ENCODE measurements at places on chromosomes 6 and 20.
A peak's percentile ranks its signal among the peaks of the same experiment; 100 is the strongest.

DNA sequence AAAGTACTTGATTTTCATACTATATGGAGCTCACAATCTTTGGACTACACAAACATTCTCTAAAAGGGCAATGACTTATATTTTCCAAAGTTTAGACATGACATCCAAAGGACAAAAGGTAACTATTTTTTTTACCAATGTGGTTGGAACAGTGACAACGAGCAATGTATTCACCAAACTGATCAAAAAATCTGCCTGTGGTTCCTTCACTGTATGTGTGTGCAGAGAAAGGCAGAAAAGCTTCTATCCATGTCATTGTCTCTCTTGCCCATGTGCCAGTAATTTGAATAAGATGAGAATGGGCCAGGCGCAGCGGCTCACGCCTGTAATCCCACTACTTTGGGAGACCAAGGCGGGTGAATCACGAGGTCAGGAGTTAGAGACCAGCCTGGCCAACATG is 25.5 kb downstream of the MCUR1 start:
- no peak for DNase-seq

DNA sequence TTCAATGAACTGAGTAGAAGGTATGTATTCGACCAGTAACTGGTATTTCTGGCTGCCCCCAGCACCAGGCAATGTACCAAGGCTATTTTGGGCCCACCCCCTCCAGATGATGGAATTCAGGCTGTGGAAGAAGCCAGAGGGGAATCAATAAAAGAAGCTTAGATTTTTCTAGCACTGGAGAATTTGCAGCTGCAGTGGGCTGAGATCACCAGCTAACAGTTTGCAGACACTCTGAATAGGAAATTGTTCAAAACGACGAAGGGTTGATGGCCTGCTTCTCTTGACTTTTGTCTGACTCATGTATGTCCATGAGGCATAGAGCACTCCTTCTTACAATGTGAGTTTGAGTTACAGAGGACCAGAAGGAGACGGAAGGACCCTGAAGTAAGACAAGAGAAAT is 32.4 kb upstream of the FBXO9 start:
- DNase-seq = no peak

GRCh38 chr20:19995220-19995863 is 21.8 kb upstream of the NAA20 start:
- peak; percentile 12 for DNase-seq

DNA sequence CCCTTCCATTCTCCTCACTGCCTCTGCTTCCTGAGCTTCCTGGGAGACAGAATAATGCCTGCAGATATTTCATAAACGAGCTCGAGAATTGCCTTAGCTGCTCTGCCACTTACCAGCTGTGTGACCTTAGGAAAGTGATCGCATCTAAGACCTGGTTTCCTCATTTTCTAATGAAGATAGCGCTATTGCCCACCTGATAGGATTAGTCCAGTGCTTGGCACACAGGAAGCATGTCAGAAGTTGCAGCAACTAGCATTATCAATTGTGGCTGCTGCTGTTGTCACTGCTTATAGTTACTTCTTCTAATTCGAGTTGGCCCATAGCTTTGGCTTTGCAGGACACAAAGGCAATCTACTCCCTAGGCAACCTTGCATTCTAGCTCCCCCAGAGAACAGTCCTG is 305.5 kb upstream of the SGK1 start:
- no peak for DNase-seq

- DNase-seq = no peak
Measured at GRCh38 chr6:57262901-57263694, 41.0 kb upstream of the RAB23 start.

GRCh38 chr20:5090191-5090590 is 29.6 kb downstream of the PCNA start:
- DNase-seq = no peak

GRCh38 chr6:127102299-127102698 is 16.2 kb upstream of the RSPO3 start:
- no peak for DNase-seq

- DNase-seq = no peak
Measured at GRCh38 chr20:62887152-62887859, 25.7 kb upstream of the TCFL5 start.

DNA sequence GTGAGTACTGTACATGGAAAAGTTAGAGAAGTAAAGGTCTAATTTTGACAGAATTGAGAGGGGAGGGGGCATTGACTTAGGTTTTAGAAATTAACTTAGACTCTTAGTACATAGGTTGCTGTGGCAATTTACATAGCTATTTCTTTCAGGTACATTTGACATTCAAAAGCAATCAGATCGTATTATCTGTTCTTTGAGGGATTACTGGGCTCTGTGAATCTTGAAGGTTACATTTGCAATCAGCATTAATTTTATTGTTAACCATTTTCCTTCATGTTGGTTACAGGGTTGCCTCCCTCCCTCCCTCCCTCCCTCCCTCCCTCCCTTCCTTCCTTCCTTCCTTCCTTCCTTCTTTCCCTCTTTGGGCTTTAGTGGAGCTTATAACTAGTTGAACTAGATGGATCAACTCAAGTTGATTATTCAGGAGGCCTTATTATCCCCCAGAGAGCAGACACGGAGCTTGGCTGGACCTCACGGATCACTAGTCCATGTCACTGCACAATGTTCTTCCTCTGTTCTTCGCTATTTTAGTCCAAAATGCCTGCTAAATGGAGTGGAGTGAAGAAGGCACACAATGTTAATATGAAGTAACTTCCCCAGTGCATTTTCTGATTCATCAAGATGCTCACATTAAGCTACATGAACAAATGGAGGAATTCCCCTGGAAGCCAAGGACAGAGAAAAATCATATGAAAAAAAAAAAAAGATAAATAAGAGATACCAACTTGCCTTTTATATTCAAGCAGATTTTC is 87.8 kb downstream of the PLCB4 start:
- DNase-seq = no peak

GRCh38 chr20:8903655-8904605 is 165.0 kb upstream of the PLCB4 start:
- no peak for DNase-seq

GRCh38 chr6:28974505-28974904 is 30.6 kb downstream of the ZNF311 start:
- DNase-seq = no peak

DNA sequence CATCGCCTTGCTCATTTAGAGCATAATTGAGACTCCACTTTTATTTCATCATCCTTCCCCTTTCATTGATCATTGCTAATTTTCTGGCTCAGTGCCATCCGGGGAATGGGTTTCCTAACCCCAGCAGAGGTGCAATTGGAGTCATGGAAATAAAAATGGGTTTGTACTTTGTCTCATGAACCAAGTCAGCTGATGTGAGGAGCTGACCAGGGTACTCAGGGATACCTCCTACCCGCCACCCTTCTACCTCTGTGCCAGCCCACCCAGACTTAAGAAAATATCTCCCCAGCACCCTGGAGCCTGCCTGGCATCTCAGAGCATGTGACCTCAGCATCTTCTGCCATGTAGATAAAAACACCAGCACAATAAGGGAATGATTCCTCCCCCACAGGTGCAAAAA is 59.1 kb upstream of the MAFB start:
- DNase-seq = no peak

GRCh38 chr6:167533851-167534250 is 209.0 kb downstream of the TTLL2 start:
- DNase-seq = no peak

DNA sequence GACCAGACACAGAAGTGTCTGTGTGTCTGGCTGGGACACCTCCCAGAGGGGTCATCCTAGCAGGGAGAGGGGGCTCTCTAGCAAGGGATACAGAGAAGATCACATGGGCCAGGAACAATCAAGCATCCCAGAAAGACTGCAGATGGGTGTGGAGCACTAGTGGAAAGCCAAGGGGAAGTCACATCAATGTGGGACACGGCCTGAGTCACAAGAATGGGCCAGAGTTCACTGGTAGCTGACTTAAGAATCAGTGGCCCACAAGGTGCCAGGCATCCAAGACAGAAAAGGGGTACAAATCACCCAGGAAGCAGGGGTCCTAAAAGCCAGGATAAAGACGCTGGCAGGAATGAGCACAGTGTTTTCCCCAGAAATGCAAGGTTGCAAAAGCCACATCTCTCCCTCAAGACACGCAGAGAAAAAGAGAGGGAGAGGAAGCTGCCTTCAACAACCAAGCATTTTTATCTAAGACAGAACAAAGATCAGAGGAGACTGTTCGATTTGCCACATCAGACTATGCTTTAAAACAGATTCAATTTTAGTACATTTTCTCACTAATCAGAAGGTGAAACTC is 113.6 kb upstream of the DST start:
- DNase-seq = no peak

- no peak for DNase-seq
Measured at GRCh38 chr20:39660965-39661364, 698.8 kb downstream of the DHX35 start.

GRCh38 chr20:32678948-32679347 is 5.2 kb upstream of the C20orf203 start:
- DNase-seq = no peak

GRCh38 chr6:70072540-70073179 is 206.3 kb downstream of the COL19A1 start:
- DNase-seq = no peak

DNA sequence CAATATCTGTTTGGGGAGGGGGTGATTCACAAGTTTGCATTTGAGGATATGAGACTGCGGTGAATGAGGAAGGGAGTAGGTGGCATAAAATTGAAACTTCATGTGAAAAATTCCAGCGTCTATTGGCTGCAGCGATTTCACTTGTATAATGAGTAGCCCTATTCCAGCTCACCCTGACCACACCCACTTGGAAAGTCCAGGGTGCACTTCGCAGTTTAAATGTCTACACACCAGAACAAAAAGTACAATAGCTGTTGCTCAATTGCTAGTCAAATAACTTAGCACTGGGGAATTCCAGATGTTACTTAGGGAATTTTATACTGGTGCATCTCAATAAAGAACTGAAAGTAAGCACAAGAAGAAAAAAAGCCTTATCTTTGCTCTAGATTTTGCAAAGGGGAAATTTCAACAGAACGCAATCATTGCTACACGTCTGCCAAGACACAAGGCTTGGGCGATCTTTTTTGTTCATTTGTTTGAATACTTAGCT is 6.3 kb downstream of the TNFAIP3 start:
- no peak for DNase-seq

GRCh38 chr20:57091748-57092111 is 174.7 kb downstream of the BMP7 start:
- DNase-seq = no peak

DNA sequence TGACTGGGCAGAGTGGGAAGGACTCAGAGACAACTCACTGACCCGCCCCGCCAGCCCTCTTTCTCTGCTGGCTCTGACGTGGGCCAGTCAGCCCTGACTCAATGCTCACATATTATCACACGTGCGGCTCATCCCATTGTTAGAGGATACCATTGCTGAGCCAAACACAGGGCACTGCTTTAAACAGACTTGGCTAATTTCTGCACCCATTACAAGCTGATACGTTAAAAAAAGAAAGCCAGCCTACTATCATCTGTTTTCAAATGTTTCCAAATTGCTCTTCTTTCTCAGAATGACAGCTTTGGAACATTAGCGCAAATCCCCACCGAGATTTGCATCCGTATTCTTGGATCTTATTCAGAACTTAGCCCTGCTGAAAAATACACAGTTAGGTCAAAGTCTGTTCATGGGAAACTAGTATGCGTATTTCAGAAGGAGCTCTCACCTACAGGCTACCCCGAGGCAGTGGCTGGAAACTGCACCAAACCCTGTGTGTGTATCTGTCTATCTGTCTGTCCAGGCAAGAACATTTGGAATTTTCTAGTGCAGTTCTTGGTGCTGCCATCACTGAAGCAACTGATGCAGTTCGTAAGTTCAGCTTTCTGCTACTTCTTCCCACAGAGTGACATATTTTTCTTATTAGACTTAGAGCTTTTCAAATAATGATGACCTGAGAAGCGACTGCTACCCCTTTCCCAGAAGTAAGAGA is 32.8 kb downstream of the RAMACL start:
- DNase-seq = no peak

DNA sequence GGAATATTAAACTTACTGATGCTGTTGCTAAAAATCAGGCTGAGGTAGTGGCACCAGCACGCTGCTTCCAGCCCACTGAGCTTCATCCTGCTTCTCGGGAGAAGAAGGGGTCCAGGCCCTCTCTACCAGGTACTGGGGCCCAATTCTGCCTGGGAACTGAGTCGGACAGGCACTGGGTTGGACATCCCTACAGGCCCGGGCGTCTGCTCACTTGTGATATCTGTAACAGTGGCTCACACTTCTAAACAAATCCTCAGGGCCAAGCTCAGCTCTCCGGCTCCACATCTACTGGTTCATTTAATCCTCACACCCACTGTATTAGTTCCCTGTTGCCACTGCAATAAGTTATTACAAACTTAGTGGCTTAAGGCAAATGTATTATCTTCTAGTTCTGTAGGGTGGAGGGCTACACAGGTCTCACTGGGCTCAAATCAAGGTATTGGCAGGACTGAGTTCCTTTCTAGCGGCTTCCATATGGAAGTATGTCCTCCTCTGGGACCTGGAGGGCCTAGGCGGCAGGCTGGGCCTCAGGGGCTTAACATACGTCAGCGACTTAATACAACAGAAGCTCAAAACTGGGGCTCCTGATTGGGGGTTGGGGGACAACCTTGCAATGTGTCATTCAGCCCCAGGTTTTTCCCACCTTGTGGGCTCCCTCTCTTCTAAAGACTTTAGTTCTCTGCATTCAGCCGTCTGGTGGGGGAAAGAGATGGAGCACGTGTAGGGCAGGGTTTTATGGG is 1.6 kb upstream of the KCNK15 start:
- DNase-seq = no peak

DNA sequence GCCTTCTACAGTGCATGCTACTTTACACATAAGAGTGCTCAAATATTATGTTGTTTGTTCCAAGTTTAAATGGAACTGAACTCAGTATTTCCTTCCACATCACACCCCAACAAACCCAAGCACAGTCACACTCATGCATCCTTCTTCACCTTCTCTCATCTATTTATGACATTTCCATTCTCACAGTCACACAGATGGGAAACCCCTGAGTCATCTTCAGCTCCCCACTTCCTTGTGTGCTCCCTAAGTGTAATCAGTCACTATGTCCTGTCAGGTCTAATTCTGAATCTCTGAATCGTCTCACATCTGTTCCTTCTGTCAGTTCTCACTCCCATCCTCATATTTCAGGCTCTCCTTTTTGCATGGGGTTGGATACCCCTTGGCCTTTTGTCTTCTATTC is 96.0 kb downstream of the RIMS1 start:
- DNase-seq = peak; percentile 4

DNA sequence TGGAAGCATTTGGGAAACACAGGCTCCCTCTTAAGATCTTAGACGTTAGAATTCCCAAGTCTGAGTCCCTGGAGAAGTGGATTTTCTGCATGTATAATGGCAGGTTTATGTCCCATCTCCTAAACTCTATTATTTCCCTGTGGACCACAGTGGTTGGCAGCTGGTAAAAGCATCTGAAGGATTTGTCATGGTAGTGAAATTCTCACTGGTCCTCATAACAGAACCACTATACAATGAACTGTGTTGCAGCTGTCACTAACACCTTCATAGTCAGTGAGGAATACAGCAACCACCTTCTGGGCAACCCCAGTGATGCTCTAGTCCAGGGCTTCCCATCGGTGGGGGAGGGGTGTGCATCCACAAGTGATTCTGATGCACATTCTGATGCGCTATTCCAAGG is 396.9 kb downstream of the ZFAND3 start:
- no peak for DNase-seq

GRCh38 chr6:130070326-130070725 is 51.9 kb downstream of the L3MBTL3 start:
- DNase-seq = no peak

All from GM18507 (cell line).